Mesangial cell (primary cell): ENCODE measurements at places on chromosomes 11 and 22. TPM values are rescaled to one million over a fixed set of nuclear protein-coding genes. Genes with fewer than 3 reads are reported as not detected.

Gene DCHS1
- total RNA-seq = 3.1 and 17.2 TPM in 2 replicates

Gene DEUP1
- 0.16 TPM in 1 of 2 replicates, not detected in the other for total RNA-seq

Gene CRYAB
- total RNA-seq = 12.7 and 45.5 TPM in 2 replicates

Gene KDM4E
- total RNA-seq = not detected in 2 replicates

Gene APOBEC3C
- total RNA-seq = 19.2 and 22.6 TPM in 2 replicates

Gene KRTAP5-5
- not detected in 2 replicates for total RNA-seq

Gene MTMR3
- total RNA-seq = 15.3 and 24.7 TPM in 2 replicates

Gene NCR3LG1
- total RNA-seq = 3.3 and 5.5 TPM in 2 replicates

Gene FAR1
- 16.6 and 24.9 TPM in 2 replicates for total RNA-seq

Gene MS4A14
- not detected in 2 replicates for total RNA-seq

Gene PHLDA2
- total RNA-seq = 45.0 and 110 TPM in 2 replicates

Gene SYCE3
- total RNA-seq = not detected in 2 replicates

Gene CLTCL1
- total RNA-seq = 17.1 and 23.2 TPM in 2 replicates

Gene GRIA4
- not detected in 2 replicates for total RNA-seq

Gene FGF3
- not detected in 2 replicates for total RNA-seq

Gene CEP57
- 24.0 and 24.1 TPM in 2 replicates for total RNA-seq

Gene HMOX1
- total RNA-seq = 2.8 and 11.0 TPM in 2 replicates

Gene GRAP2
- total RNA-seq = 2.9 TPM in 1 of 2 replicates, not detected in the other

Gene VWCE
- total RNA-seq = 0.49 and 2.2 TPM in 2 replicates

Gene CARD16
- total RNA-seq = not detected in 2 replicates

Gene SHISAL1
- total RNA-seq = under 0.01 TPM in 2 replicates

Gene NXPE4
- not detected in 2 replicates for total RNA-seq

Gene PGA5
- not detected in 2 replicates for total RNA-seq
